ENCODE measurements at places on chromosomes 12 and 14.

GRCh38 chr12:130796985-130797686, 41.9 kb downstream of the STX2 start:
- DNase-seq, result no peak

DNA sequence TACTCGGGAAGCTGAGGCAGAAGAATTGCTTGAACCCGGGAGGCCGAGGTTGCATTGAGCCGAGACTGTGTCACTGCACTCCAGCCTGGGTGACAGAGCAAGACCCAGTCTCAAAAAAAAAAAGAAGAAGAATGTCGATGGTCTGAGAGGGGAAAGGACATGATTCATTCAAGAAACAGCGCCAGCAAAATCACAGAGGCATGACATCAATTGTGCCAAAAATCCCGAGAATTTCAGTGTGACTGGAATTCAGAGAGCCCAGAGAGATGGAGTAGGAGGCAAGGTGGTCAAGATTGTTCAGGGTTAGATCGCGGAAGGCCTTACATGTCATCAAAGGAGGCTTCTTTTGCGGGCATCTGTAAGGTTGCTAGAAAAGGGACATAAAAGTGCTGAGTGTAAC, 483.3 kb downstream of the VRK1 start:
- no peak for DNase-seq

DNA sequence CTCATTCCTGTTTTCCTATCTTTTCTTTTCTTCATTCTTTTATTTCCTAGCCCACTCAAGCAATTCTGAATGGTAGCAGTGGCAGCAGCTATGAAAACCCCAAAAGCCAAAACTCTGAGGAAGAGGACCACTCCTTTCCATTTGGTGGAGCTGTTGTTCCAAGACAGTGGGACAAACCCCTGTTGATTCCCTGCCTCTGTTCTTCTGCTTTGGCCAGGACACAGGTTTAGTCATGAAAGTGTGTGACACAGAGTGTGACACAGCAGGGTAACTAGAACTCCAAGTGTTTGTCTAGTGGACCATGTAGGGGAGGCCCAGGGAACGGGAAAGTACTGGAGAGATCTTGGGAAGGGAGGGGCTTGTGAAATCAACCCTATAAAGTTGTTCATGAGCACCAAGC, 71.1 kb downstream of the PTCSC3 start:
- no peak for DNase-seq

DNA sequence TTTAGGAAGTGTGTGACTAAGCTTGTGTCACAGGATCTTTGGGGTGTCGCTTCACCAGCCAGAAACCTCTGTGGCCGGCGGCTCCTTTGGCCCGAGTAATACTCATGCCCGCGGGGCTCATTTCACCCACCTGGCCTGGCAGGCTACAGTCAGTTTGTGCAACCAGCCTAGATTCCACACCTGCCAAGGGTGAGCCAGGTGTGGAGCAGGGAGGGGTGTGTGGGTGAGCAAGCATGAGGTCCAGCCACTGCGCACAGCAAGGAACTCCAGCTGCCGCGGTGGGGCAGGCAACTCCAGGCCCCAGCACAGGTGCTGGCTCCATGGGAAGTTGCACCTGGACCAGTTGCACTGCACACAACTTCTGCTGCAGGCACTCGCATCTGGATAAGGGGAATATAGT, 462.3 kb upstream of the LRFN5 start:
- DNase-seq, result no peak

GRCh38 chr12:11877102-11877826, 193.5 kb upstream of the BCL2L14 start:
- DNase-seq, result no peak

Data from pons (tissue), 1 donor.